C1 segment of cervical spinal cord (tissue), 14 donors: ENCODE measurements at places on chromosomes 5 and 9.
A peak's percentile ranks its signal among the peaks of the same experiment; 100 is the strongest.

- DNase-seq, result no peak
These were observed 71.7 kb downstream of the GRIA1 start for GRCh38 chr5:153562189-153562588.

- DNase-seq, result no peak
These were observed 90.4 kb downstream of the ZNF608 start for GRCh38 chr5:124655921-124656511.

- no peak for DNase-seq
These were observed 1.6 kb downstream of the B4GALT1 start for GRCh38 chr9:33165263-33166151.

DNA sequence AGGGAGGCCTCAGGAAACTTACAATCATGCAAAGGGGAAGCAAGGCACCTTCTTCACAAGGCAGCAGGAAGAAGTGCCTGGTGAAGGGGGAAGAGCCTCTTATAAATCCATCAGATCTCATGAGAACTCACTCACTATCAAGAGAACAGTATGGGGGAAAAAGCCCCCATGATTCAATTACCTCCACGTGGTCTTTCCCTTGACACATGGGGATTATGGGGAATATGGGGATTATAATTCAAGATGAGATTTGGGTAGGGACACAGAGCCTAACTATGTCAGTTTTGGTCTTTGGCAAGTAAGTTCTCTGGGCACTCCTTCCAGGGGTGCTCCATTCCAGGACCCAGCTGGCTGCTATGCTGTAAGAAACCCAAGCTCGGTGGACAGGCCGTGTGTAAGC is 275.3 kb upstream of the TUT7 start:
- no peak for DNase-seq

DNA sequence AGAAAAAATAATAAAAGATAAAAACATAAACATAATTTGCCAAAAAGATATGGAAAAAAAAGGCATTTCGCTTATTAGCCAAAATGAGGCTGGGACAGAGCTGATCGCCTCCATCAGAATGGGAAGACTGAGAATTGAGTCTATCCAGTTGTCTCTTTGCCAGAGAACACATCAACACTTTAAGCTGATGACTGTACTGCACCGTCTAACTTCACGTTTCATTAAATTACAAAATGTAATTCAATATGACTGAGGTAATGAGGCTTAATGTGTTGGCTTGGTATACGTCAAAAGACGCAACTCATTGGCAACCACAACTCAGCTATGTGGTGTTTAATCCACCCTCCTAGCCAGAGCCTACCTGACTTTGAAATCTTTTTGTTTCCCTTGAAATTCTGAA is 462.7 kb upstream of the CD180 start:
- peak; percentile 84 for DNase-seq

GRCh38 chr5:38188591-38188990 is 69.8 kb upstream of the EGFLAM start:
- no peak for DNase-seq

GRCh38 chr5:149930749-149931574 is 13.6 kb downstream of the PDE6A start:
- no peak for DNase-seq

DNA sequence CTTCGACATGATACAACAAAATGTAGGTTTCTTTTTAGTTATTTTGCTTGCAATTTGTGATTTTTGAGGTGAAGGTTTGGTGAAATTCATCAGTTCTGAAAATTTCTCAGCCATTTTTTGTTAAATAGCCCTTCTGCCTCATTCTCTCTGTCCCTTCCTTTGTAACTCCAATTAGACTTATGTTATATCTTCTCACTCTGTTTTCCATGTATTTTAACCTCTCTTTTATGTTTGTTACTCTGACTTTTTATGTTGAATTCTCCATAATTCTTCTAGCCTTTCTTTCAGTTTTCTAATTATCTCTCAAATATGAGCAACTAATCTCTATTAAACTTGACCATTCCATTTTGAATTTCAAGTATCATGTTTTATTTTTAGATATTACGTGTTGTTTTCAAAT is 172.2 kb upstream of the VCAN start:
- no peak for DNase-seq
